ENCODE measurements at places on chromosomes 7 and 10.

GRCh38 chr7:122380992-122381391 lies 76.4 kb upstream of the FEZF1 start:
- H3K27ac ChIP-seq = no peak overlapping the region
- no peaks in the 10 kb centered on the region for H3K27me3 ChIP-seq
- H3K36me3 ChIP-seq = no peaks in the 10 kb centered on the region
- ATAC-seq = no peak

- no peak for ATAC-seq
- no peaks in the 10 kb centered on the region for H3K4me1 ChIP-seq
- no peak overlapping the region for H3K4me3 ChIP-seq
- H3K27me3 ChIP-seq = peaks cover 9% of the 10 kb centered on the region
- H3K27ac ChIP-seq = no peak overlapping the region
Observed at GRCh38 chr7:127409629-127410028, 17.1 kb upstream of the ZNF800 start.

- no peak overlapping the region for H3K4me3 ChIP-seq
- no peak overlapping the region for H3K27ac ChIP-seq
- H3K36me3 ChIP-seq = no peaks in the 10 kb centered on the region
- no peaks in the 10 kb centered on the region for H3K4me1 ChIP-seq
- ATAC-seq = no peak
- no peaks in the 10 kb centered on the region for H3K27me3 ChIP-seq
Observed at GRCh38 chr7:33666531-33666930, 238.8 kb upstream of the BMPER start.

GRCh38 chr10:5292196-5292735 lies 72.5 kb upstream of the UCN3 start:
- H3K4me1 ChIP-seq = no peaks in the 10 kb centered on the region
- peak overlapping the region; percentile 69 for H3K27ac ChIP-seq
- H3K36me3 ChIP-seq = no peaks in the 10 kb centered on the region
- no peak for ATAC-seq
- H3K27me3 ChIP-seq = peaks cover 7% of the 10 kb centered on the region
- no peak overlapping the region for H3K4me3 ChIP-seq

DNA sequence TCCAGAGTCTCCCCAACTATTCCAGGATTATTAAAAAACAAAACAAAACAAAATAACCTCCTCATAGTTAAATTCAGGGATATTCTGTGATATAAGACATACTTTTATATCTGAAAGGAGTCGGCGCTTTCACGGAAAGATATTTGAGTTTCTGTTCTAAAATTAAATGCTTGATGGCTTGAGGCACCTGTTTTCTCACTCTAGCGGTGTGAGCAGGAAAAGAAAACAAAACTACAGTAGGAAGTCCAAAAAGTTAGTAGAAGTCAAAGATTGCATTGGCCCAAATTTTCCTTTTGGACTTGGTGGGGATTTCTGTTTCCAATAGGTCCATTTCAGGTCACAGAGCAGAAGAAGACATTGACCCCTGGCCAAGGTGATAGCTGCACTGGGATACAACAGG lies 716.1 kb upstream of the POT1 start:
- no peak overlapping the region for H3K27ac ChIP-seq
- no peaks in the 10 kb centered on the region for H3K4me1 ChIP-seq
- H3K27me3 ChIP-seq = no peaks in the 10 kb centered on the region
- no peaks in the 10 kb centered on the region for H3K36me3 ChIP-seq
- no peak for ATAC-seq

All from gastroesophageal sphincter (tissue), 4 donors.